ENCODE measurements at places on chromosomes 12 and 14.
A peak's percentile ranks its signal among the peaks of the same experiment; 100 is the strongest.

DNA sequence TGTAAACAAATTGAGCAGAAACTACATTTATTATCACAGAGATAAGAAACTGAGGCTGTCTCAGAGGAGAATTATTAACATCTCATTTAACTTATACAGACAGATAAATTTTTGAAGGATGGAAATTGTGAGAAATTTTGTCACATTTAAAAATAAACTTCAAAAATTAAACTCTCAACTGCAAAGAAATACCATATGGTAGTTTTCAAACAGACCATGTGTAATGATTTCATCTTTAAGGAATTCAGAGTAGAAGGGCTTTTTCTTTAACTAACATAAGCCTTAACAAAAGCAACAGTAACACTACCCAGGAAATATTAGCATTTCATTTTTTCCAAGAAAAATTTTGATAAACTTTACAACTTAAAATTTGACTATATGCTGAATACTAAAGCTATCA is 26.6 kb downstream of the NUP37 start:
- no peak for DNase-seq

DNA sequence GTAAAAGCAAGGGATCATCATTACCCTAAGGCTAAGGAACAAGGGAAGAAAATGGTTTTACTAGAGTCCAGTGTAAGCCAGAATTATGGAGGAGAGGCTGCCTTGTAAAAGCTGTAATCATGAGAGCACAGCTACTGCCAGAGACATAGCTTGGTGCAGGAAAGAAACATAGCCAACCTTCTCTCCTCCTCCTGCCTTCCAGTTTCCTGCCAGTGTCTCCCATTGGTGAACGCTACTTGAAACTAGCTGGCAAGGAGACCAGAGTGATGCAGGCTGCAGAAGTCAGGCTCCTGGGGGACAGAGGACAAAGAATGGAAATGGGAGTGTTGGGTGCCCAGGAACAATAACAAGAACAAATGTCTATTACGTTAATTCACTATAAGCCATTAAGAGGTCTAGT is 158.5 kb downstream of the NELL2 start:
- DNase-seq = no peak

DNA sequence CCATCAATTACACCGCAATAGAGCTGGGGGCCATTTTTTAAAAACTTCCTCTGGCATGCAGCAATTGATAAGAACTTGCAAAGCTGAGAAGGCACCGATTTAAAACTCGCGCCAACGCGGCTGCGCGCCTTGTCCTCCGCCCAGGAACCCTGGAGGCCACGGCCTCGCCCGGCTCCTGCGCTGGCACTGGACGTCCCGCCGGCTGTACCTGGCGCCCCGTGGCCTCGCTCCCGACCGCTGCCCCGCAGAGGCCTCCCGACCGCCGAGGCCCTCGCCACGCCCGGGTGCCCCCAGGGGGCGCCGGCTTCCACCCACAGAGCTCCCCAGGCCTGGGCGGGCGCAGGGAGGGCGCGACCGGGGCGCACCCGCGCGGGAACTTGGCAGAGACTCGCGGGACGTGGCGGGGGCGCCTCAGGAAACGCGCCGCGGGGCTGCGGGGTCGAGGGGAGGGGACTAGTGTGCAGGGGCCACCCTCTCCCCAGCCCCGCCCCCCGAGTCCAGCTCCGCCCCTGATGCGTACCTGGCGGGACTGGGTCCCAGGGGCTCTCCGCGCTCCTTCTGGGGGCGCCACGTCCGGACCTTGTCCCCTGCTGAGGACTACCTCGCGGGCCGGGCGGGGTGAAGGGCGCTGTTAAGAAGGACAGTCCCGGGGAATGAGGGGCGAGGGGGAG is 65.7 kb downstream of the TNFAIP2 start:
- no peak for DNase-seq

GRCh38 chr12:14892726-14893505 is 7.3 kb upstream of the MGP start:
- DNase-seq = no peak

- no peak for DNase-seq
These were observed 191.3 kb downstream of the ANO6 start for GRCh38 chr12:45406988-45407850.

GRCh38 chr12:6049992-6050391 is 74.5 kb downstream of the VWF start:
- no peak for DNase-seq

- DNase-seq = no peak
These were observed 94.7 kb upstream of the DDHD1 start for GRCh38 chr14:53247596-53248370.

DNA sequence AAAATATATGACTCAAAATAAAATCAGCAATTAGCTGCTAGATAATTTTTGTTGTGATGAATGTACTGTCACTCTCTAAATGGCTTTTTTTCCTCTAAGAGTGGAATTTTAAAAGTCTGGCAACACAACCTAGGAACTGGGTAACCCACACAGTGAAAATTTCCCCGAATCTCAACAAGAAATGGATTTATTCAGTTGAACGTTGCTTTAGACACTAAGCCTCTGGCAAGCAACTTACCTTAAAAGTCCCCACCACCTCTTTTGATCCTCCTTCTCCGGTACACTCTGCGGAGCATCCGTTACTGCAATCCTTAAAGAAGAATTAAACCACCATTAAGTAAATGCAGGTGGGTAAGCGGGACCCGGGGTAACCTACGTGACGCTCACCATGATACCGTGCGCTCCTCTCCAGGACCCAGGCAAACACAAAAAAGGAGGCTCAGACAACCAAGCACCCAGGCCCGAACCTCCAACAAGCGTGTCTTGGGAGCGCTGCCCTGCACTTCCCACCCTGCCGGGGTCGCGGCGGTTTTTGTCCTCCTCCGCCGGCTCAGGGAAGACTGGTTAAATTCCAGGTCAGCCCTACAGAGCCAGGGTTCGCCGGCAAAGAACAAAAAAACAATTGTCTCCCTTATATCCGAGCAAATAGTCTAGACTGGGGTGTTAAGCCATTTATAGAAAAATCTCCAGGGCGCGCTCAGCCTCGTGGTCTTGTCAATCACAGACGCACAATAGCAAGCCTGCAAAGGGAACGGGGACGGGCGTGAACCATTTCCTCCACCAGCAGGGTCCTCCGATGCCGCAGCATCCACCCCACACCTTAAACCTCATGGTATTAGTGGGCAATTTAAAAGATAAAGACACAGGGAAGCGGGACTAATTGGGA is 47.1 kb downstream of the BCAT1 start:
- DNase-seq = no peak

GRCh38 chr12:107670999-107671643 is 14.5 kb upstream of the PWP1 start:
- DNase-seq = no peak

- no peak for DNase-seq
These were observed 75.4 kb downstream of the BTG1 start for GRCh38 chr12:92070054-92070863.

DNA sequence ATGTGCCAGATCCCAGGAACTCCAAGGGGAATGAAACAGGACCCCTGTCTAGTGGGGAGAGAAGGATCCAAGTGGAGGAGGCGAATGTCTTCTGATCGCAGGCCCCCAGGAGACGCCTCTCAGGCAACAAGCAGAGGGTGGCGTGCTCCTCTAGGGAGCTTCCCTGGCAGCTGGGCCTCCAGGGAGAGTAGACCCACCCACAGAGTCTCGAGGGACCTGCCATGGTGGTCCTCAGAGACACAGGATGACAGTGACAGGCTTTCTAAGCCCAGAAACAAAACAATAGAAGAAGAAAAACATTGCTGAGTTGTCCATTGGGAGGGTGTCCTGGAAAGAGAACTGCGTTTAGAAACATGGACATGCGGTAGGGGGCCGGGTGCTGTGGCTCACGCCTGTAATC is 140.6 kb upstream of the MAP1LC3B2 start:
- no peak for DNase-seq

- DNase-seq = no peak
These were observed 350.1 kb downstream of the CCDC91 start for GRCh38 chr12:28540324-28540714.

DNA sequence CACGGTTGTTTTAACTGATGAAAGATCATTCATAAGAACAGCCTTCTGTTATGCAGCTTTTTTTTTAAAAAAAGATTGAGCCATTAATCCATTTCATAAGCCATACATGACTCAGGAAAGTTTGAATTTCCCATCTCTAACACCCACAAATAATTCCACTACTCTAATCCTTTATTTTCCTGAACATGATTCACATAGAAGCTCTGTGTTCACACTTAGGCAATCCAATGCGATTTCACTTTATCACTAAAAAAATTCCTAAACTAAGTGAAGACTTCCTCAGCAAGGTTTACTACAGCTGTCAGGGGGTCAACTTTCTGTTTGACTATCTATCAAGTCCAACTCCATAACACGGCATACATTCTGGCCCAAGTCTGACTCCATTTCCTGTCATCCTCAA is 25.9 kb downstream of the PKP2 start:
- no peak for DNase-seq

- DNase-seq = no peak
These were observed 62.0 kb upstream of the CSRP2 start for GRCh38 chr12:76940671-76941445.

DNA sequence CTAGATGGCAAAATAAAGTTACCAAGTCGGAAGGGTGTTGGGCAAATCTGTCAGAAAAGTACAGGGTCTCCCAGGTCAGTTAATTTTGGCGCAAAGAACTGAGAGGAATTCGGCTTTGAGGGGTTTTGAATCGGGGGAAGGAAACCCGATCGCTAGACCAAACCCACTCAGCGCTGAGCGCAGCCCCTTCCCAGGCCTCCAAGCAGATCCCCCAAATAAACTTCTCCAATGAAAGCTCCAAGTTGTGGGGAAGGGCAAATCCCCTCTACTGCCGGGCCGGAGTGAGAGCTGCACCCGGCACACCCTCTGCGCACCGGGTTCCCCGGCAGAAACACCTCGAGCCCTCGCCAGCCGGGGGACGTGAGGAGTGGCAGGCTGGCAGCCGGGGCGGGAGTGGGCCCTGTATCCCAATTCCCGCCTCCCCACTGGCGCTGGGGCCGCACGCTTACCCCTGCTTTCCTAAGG is 441 bp downstream of the E2F7 start:
- DNase-seq = peak; percentile 9

DNA sequence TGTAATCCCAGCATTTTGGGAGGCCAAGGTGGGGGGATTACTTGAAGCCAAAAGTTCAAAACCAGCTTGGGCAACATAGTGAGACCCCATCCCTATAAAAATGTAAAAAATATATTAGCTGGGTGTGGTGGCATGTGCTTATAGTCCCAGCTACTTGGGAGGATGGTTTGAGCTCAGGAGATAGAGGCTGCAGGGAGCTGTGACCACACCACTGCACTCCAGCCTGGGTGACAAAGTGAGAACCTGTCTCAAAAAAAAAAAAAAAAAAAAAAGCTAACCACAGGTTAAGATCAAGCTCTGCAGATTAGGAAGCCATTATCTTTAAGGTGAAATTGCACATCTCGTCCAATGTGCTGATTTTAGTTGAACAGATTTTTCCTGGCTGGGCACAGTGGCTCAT is 23.7 kb upstream of the CERS5 start:
- no peak for DNase-seq

DNA sequence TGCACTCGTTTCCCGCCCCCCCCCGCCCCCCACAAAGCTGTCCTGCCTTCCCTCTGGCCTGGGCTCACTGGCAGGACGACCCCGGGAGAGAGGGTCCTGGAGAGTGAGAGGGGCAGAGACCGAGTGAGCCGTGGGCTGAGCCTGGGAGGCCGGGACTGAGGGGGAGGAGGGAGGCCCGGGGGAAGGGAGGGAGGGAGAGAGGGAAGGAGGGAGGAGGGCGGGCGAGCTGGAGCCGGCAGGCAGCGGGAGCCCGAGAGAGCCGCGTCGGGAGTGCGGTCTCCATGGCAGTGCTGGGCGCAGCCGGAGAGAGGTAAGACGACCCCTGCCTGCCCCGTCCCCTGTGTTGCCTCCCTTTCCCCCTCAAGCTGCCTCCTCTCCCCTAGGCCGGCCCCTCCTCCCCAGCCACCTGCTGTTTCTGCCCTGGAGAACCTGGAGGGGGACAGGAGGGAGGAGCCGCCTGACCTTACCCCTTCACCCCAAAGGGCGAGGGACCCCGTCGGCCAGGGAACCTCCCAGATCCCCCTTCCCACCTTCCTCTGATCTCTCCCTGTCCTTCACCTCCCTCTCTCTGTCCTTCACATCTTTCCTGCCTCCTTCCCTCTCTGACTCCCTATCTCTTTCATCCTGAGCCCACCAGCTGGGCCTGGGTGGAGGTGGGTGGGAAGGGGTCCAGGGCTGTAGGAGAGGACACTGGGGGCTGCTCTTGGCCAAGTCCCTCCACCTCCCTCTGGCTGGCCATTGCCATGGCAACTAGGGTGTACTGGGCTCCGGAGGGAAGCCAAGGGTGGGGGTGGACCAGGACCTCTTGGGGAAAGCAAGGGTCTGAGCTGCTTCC is at the start of gene GPR162:
Gene GPR162, plus strand, starts transcription at position 231 of the 835 bp plus-strand sequence. CDS start 2,078 bp downstream, outside the sequence.
- no peak for DNase-seq

DNA sequence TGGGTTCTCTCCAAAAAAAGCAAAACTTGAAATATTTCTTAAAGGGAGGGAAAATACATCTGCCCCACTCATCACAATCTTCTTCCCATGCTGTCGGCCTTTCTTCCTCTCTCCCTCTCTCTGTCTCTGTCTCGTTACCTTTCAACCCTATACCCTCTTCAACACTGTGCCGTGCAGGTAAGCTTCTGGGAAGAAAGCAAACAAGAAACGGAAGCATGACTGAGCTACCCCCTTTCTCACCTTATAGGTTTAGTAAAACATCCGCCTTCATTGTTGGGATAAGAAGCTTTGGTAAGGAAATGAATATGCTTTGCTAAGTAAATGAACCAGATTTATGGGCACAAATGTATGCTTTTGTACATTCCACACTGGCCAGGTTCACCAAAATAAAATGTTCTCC is 63.0 kb downstream of the TMEM30B start:
- DNase-seq = no peak
